Inflammatory macrophage treated with lipopolysaccharide for 4 hours (primary cell): ENCODE measurements at places on chromosomes 5 and 9.
A peak's percentile ranks its signal among the peaks of the same experiment; 100 is the strongest.

GRCh38 chr9:125233678-125234077, 7.5 kb downstream of the HSPA5 start:
- DNase-seq: peak; percentile 27

DNA sequence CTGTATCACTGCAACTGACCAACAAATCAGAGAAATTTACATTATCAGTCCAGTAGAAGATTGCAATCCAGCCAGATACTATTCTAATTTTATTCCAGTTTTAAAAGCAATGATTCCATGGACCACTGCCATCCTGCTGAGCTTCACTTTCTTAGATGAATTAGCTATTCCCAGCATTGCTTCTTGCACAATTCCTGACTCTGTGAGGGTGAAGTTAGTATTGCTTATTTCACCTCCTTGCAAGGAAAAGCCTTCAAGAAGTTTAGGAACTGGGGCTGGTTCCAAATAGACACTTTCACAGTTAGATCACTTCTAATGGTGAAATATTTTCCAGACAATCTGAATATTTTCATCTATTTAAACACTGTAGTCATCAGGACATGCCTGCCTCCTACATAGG, 338.6 kb upstream of the TNC start:
- no peak for DNase-seq

DNA sequence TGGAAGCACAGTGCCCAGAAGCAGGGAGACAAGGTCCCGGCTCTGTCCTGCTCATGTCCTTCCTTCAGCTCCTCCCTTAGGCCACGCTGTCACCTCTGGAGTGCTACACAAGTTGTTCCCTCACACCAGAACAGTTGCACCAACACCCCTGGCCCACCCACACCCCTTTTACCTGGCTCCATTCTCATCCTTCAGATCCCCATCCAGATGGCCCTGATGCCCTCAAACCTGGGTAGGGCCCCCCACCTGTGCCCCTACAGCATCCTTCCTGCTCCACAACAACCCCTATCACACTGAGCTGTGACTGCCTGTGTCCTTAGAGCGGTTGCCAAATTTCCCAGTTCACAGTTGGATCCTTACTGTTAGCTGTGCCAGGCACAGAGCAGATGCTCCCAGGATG, 29.2 kb downstream of the ANKS6 start:
- DNase-seq: no peak

DNA sequence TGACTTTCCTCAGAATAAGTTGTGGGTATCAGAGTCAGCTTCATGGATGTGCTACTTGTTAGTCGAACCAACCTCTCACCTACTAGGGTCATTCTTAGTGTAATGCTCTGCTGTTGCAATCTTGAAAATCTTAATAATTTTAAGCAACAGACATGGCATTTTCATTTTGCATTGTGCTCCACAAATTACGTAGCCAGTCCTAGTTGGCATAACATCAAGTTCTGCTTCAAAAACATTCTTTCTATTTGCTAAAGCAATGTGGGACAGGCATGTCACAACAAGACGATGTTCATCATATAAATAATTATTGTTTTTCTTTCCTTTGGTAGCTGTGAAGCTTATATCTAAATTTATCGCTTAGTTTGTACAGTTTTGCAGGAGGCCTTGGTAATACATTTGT, 39.3 kb upstream of the CDH12 start:
- no peak for DNase-seq

- peak; percentile 58 for DNase-seq
Measured at GRCh38 chr9:105054491-105054890, 126.5 kb upstream of the ABCA1 start.

GRCh38 chr5:88183255-88183654, 85.4 kb downstream of the TMEM161B start:
- DNase-seq: no peak

DNA sequence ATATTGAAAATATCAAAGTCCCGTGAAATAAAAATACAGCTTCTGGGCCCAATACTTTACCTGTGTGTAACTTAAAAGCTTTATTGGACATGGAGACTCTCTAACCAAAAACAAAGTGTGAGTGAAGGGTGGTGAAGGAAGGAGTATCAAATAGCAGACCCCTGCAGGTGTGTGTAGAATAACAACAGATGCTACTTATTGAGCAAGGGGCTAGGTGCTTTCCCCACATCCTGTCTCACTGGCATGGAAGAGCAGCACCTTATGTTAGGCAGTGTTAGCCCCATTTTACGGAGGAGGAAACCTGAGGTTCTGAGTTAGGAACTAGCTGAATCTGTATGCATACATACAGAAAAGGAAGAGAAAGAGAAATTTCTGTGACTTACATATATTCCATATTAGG, 21.8 kb downstream of the SLIT3 start:
- DNase-seq: no peak

DNA sequence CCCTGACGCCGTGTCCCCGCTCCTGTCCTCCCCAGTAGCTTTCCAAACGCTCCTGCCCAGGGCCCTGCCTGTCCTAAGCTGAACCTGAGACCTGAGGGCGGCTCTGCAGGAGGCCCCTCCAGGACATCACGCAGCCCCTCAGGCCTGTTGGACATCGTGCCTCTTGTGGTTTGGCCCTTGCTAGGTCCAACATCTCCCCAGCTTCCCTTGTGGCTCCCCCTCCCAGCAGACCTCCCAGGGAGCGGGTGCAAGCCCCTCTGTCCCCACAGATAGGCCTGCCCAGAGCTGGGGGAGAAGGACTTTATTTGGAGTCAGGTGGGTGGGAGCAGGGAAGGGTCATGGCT, 4.1 kb downstream of the OBP2B start:
- no peak for DNase-seq
